ENCODE measurements at places on chromosomes 13 and 19. TPM values are rescaled to one million over a fixed set of nuclear protein-coding genes. Genes with fewer than 3 reads are reported as not detected.

FXYD3 gene
- not detected for total RNA-seq

OR7C1 gene
- 0.06 TPM for total RNA-seq

ZNF260 gene
- total RNA-seq = 13.5 TPM

ZNF208 gene
- total RNA-seq = 1.5 TPM

CYP4F11 gene
- total RNA-seq = 0.06 TPM

PGLYRP2 gene
- total RNA-seq = not detected
